ENCODE measurements at places on chromosomes 2 and 18. TPM values are rescaled to one million over a fixed set of nuclear protein-coding genes. Genes with fewer than 3 reads are reported as not detected.

- DNase-seq, result no peak
Measured at GRCh38 chr2:10285191-10285555, 17.5 kb upstream of the HPCAL1 start.

DNA sequence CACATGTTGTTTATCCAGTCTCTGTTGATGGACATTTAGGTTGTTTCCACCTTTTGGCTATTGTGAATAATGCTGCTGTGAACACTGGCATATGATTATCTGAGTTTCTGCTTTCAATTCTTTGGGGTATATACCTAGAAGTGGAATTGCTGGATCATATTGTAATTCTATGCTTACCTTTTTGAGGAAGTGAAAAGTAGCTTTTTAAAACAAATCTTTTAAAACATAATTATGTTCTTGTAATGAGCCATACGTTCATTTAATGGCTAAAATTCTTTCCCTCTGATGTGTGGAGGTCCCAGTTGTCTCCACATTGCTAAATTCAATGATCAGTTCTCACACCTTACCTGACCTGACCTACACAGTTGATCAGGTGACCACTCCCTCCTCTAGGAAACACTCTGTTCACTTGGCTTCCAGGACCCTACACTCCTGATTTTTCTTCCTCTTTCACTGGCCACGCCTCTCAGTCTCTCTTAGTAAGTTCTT, 27.8 kb upstream of the SERTAD2 start:
- no peak for DNase-seq

DNA sequence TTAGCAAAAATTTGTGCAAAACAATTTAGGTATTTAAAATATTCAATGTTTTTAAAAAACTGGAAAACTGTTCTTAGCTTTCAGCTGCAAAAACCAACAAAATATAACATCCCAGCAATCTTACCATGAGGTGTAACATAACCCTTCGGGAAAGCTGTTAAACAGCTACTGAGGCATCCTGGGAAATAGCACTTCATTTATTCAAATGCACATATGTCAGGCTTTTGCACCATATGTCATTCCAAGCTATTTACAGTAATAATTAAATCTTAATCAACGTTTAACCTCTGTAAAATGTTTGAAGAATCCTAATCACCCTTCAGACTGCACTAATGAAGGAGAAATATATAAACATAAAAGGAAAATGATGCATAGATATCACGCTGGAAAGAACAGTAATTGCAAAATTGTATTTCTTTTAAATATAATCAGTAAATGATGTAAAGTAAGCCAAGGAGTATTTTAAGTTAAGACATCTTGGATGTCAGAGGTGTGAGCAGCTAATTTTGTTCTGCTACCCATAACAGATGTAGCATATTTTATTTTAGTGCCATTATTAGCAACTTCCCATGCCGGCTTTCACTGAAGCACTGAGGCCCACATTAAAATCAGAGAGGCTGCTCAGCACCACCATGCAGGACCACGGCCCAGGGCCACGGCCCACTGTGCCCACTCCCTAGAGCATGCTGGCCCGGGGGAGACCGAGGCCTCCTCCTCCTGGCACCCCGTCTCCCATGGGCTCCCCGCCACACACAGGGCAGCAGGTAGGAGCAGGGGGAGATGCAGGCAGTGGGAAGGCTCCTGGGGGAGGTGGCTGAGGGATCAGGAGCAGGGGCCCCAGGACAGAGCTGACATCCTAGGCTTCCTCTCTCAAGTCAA, 30.9 kb downstream of the EMX1 start:
- no peak for DNase-seq

DNA sequence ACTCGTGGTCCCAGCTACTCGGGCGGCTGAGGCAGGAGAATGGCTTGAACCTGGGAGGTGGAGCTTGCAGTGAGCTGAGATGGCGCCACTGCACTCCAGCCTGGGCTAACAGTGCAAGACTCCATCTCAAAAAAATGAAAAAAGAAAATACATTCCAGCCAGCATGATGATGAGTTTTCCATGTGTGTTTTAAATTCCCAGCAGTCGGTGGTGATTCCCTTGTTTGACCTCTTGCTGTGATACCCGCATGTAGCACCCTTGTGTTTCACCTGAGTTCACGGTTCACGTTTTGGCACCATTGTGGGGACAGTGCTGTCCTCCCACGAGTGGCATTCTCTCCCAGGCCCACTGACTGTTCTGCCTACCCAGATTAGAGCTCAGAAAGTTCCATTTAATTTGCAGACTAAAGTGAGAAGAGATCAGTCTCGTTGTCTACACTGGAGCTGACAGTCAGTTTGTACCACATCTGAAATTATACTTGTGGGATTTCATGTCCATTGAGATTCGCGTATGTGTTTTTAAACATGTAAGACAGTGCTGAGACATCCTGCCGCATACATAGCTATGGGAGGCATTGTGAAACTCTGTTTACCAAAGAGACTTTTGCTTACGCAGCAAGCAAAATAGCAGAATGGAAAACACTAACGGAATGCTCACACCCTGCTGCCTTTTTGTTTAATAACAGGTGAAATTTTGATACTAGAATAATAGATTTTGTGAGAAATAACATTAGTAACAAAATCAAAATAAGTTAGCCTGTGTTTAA, 157.1 kb downstream of the GBX2 start:
- no peak for DNase-seq

DNA sequence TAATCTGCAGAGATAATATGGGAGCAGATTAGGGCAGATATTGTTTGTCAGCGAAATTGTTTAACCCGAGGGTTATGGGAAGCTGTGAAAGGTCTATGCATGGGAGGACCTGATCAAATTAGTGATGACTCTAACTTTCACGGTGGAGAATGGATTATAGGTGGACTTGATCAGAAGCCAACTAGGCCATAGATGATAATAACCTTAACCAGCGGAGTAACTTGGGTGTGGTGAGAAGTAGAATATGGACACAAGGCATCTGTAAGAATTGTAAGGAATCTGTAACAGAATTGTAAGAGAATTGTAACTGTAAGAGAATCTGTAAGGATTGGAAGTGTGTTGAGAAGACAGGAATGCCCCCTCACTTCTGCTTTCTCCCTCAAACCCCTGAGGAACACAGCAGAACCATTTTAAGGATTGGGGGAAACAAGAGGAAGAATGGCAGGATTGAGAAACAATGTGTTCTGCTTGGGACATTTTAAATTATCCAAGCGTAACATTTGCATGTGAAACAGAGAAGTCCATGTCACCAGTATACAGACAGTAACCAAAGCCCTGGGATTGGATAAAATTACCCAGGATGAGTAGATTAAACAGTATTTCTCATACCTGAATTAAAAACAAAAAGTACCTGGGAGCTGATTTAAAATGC, 14.9 kb upstream of the SLC39A10 start:
- no peak for DNase-seq

- peak; percentile 57 for DNase-seq
Measured at GRCh38 chr2:55175254-55176093, 56.6 kb downstream of the CLHC1 start.

GRCh38 chr2:26144031-26144430, 28.9 kb upstream of the GAREM2 start:
- DNase-seq, result peak; percentile 82

DNA sequence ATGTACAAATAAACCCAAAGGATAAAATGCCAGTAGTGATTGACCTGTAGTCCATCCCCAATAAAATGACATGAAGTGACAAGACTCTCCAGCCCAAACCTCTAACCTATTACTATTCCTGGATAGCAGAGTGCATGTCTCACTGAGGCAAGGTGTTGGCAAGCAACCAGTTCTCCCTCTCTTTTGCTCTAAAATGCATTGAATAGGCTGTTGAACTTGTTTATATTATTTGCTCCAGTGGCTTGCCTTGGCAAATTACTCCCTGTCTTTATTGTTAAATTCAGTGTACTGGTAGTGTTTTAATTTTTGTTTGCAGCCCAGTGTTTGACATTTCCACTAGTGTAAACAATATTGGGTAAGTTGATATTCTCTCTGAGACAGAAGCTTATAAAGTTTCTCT, 70.5 kb downstream of the CSRNP3 start:
- DNase-seq, result no peak

- DNase-seq, result no peak
Measured at GRCh38 chr2:98219152-98219551, 127.1 kb upstream of the CNGA3 start.

The PLEK gene
- not detected for total RNA-seq

DNA sequence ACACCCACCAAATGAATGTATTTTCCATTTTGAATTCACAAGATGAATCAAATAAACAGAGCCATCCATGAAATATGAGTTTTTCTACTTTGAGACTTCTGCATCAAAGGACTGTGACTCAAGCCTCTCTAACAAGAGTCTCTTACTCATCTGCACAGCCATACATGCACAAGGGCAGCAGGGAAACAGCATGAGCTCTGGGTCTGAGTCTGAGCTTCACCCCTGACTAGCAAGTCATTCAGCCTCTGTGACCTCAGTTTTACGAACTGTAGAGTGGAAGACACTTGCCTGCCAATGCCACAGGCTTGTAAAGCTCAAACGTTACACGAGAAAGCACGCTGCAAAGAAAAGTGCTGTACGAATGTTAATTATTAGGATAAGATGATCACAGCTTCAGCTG, 42.9 kb downstream of the MREG start:
- DNase-seq, result no peak

GRCh38 chr2:44136252-44136651, 32.4 kb upstream of the PPM1B start:
- DNase-seq, result no peak

- no peak for DNase-seq
Measured at GRCh38 chr18:59839246-59839645, 60.5 kb upstream of the PMAIP1 start.

DNA sequence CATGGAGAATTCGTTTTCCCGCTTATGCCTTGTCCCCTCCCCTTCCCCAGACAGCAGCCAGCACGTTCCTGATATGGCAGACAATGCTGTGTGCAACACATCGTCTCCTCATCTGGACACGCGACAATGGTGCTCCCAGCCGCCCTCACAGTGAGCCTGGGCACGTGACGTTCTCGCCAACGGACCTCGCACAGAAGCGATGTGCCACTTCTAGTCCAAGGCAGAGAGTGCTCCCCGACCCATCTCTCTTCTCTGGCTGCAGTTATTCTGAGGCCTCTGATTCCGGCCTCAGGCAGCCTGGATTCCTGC, 505.4 kb downstream of the EIPR1 start:
- no peak for DNase-seq
